Fibroblast of pulmonary artery (primary cell): ENCODE measurements at places on chromosomes 4 and X.

GRCh38 chr4:84778041-84778440 is 188.4 kb downstream of the WDFY3 start:
- DNase-seq, result no peak

DNA sequence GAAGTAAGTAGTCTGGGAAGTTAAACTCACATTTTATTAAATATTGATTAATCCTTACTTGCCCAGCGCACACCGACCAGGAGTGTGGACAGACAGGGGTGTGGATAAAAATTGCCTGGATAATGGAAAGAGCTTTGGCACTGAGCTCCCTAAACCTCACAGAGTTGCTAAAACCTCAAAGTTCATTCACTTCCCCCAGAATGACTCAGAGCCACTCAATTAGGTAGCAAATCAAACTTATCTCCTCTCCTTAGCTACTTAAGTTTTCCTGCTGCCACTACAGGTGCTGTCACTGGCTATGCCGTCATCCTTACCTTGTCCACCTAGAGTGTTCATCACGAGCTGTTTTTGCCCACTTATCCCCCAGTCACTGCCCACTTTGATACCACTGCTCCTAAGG is 27.0 kb upstream of the MID1IP1 start:
- no peak for DNase-seq

- DNase-seq, result no peak
Measured at GRCh38 chr4:73586040-73586439, 34.2 kb downstream of the RASSF6 start.

DNA sequence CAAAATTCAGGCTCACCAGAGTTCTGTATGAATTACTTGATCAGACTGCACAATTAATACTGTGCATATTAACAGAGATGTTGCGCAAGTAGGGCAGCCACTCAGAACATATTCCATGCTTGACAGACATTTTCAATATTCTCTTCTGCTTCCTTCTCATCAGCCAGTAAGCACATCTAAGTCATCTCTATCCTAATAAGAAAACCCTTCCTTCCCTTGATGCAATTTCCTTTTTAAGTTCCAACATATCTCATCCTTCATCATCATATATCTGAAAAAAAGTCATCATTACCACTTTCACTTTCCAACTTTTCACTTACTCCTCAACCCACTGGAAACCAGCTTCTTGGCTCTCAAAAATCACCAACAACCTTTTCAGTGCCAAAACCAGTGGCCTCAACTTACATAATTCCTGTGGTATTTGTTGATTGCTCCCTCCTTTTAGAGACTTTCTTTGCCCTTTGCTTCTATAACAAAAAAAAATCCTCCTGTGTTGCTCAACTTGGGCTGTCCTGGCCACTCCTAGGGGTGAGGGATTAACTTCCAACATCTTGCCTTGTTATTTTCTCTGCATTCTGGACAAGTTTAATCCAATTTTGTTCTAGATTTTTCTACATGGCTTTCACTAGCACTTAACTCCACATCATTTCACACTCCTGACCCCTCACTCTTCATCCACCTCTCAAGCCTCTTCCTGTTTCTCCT is 14.1 kb downstream of the MBNL3 start:
- DNase-seq, result peak; percentile 13

DNA sequence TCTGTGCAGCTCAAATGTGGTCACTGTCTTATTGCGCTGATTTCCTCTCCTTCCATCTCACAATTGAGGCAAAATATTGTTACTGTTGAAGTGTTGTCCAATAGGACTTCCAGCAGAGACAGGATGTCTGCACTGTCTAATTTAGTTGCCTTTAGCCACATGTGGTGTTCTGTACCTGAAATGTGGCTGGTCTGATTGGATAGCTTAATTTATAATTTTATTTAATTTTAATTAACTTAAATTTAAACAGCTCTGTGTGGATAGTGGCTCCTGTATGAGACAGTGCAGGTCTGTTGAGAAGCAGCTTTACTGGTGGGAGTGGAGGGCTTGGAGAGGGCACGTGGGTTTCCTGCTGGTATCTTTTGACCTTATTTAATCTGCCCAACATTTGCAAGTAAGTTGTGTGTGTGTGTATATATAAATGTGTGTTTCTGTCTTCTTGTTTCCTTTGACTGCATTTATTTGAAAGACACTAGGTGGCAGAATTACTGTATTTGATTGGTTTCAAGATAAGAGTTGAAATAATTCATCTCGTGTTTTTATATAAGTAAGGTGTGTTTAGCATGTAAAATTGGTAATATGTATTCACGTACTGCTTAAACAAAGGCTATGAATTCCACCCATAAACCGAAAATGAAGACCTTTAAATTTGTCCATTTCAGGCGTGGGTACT is 55.3 kb upstream of the MSANTD1 start:
- DNase-seq, result peak; percentile 29
